ENCODE measurements at places on chromosomes 3 and 15.

DNA sequence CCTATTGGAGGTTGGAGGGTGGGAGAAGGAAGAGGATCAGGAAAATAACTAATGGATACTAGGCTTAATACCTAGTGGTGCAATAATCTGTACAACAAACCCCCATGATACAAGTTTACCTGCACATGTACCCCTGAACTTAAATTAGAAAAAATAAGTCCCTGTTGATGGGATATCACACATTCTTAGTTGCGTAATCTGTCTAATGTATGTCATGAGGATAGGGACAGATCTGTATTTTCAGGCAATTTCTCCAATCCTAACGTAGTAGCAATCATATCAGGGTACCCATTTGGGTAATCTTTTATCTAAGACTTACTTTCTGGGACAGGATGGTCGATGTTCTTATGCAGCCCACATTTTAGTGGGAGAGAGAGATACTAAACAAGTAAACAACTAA, 239.1 kb upstream of the AZI2 start:
- no peak for DNase-seq

DNA sequence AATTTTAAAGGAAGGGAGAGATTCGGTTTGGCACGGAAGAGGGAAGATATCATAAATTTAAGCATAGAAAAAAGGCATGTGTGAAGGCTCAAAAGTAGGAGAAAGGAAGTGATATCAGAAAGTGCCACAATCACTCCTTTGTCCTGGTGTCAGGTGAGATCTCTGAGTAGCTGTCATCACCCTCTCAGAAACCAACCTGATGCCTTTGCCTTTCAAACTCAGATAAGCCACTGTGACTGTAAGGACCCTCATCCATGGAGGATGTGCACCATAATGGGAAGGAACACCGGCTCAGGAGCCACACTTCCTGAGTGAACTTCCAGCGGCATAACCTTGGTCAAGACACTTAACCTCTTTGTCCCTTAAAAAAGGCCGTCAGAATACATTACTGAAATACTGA, 318.7 kb upstream of the SEMA6D start:
- DNase-seq, result no peak

DNA sequence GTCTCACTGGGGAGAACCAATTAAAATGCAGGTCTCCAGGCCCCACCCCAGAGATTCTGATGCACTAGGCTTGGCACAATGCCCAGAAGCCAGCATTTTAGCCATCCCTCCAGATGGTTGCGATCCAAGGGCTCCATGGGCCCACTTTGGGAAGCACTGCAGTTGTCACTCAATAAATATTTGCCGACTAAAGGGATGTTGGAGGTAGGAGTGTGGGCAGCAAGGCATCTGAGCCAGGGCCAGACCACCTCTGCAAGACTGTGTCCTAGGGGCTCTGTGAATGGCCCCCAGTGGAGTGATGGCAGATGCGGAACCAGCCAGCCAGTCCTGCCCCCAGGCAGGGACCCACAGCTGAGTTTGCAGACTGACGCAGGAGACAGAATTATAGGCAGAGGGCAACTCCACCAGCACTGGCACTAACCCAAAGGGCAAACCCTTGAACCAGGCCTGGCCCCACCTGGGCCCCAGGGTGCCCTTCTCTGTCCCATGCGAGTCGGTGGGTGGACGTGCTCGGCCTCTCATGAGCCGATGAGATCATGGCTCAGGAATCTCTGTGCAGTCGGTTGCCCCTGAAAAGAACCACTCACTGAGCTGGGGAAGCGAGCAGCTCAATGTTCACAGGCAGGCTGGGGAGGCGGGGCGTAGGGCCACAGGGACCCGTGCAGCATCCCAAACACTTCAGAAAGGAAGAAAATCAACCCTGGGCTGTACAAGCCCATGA, 49.7 kb downstream of the SEMA5B start:
- no peak for DNase-seq

DNA sequence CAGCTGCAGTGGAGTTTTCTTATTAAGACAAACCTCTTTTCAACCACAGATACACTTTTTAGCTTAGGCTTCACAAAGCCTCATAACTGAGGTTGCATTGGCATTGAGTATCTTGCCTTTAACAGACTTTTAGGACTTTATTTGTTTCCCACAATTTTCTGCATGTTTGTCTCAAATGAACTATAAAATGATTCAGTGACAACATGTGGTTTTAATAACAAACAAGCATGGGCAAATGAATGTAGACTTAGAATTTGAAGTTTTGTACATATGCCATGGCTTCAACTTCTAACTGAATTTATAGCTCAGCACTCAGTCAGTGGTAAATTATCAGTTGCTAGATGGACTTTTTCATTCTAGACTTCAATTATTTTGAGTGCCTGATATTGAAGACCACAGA, 101.6 kb downstream of the SLC25A26 start:
- no peak for DNase-seq

DNA sequence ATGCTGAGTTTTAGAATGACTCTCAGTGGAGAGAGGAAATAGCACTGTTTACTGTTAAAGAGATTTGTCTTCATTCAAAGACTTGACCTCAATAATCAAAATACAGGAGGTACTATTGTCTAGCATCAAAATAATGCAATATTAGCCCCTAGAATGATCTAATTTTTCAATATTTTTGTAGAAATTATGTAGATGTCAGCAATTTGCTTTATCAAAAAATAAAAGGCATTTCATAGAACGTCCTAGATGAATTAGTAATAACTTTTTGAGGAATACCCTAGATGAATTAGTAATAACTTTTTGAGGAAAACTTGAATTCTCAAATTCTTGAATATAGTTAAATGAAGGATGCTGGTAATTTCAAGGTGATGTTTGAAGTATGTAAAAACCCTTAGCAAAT, 1252.1 kb upstream of the CADM2 start:
- DNase-seq, result no peak

- DNase-seq, result no peak
These were observed 147.8 kb downstream of the SLCO3A1 start for GRCh38 chr15:92001307-92001706.

- DNase-seq, result no peak
These were observed 177.5 kb downstream of the GRM7 start for GRCh38 chr3:7038394-7038793.

GRCh38 chr3:102002056-102002455, 152.7 kb downstream of the NFKBIZ start:
- DNase-seq, result no peak

DNA sequence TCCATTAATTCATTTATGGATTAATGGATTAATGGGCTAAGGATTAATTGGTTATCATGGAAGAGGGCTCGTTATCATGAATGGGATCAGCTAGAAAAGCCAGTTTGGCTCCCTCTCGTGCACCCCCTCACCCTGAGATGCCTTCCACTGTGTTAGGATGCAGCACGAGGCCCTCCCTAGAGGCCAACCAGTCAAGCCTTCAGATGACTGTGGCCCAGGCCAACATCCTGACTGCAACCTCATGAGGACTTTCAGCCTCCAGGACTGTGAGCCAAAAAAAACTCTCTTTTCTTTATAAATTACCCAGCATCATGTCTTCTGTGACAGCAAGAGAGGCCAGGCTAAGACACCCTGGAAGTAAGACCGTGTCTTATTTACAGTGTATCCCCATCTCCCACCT, 9.0 kb downstream of the EFCAB12 start:
- DNase-seq, result no peak

DNA sequence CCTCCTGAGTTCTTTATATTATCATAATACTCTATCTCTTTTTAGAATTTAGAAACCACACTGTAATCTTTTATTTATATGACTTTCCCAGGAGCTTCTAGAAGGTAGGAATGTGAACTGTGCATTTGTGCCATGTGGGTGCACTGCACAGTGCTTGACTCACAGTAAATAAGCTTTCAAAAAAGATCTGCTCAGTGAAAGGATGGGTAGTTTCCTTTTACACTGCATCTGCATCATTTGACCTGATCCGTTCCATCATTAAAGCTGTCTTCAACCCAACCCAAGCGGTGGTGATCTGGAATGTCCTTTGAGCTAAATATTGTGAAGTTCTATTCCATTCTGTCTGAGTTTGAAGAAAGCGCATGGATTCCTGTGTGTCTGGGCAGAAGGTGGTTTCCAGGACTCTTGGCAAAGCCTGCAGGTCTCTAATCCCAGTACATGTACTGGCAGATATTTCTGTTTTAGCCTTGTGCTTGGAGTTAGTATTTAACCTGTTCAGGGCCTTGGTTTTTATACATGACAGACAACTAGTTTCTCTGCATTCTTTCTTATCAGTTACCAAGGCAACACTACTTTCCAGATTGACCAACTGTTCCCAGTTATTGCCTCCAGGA, 96.7 kb downstream of the DHX30 start:
- no peak for DNase-seq

- no peak for DNase-seq
These were observed 31.1 kb downstream of the TPM1 start for GRCh38 chr15:63073497-63074172.

- no peak for DNase-seq
These were observed 500 bp downstream of the PARP6 start for GRCh38 chr15:72271895-72272212.

- DNase-seq, result no peak
These were observed 62.3 kb downstream of the CPNE4 start for GRCh38 chr3:131972550-131972949.

DNA sequence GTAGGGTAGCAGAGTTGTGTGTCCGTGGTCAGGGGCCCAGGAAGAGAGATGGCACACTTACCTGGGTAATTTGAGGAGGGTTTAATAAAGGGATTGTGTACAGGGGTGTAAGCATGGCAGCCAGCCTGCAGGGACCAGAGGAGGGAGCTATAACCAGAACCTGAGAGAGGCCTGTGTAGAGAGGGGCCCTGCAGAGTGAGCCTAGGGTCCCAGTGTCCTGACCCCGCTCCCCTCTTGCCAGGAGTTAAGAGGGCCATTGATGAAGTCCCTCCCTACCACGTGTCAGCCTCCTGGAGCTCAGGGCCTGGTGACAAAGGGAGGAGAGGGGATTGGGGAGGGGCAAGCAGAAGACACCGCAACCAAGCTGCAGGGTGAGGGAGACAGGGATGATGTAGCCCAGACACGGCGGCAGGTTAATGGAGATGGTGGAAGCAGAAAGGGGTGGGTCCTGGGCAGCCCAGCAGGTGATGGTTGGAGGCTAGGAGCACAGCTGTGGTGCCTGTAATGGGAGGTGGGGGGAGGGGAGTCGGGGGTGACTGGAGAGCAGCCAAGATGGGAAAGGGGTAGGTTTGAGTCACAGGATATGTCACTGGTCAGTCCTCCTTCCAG, 165.4 kb upstream of the TOPAZ1 start:
- no peak for DNase-seq

GRCh38 chr3:144054766-144055165, 83.1 kb downstream of the DIPK2A start:
- no peak for DNase-seq

DNA sequence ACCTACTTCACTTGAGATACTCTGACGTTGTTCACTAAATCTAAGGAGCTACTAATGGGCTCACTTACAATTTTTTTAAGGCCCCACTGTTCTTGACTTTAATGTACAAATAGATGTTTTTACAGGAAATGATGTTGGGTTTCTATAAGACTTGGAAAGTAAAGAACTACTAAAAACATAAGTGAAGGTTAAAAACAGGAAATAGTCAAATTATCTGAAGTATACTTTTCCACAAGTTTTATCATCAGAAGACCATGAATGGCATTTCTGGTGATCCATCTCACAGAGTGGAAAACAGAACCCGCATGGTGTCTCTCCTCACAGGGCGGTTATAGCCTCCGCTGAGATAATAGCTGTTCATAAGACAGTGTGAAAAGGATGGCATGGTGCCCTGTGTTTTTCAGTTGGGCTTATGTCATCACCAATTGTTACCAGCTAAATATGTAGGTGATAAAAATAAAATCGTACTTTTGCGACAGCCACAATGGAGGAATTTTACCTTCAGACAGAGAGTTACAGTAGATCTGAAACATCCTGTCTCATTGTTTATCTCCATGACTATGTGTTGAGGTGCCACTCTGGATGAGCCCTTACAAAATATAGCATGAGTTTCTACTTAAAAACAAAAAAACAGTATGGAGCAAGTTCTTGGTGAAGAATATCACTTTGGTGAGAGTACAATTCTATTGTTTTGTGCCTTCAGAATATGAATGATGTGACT, 462.4 kb downstream of the RAP2B start:
- DNase-seq, result no peak

DNA sequence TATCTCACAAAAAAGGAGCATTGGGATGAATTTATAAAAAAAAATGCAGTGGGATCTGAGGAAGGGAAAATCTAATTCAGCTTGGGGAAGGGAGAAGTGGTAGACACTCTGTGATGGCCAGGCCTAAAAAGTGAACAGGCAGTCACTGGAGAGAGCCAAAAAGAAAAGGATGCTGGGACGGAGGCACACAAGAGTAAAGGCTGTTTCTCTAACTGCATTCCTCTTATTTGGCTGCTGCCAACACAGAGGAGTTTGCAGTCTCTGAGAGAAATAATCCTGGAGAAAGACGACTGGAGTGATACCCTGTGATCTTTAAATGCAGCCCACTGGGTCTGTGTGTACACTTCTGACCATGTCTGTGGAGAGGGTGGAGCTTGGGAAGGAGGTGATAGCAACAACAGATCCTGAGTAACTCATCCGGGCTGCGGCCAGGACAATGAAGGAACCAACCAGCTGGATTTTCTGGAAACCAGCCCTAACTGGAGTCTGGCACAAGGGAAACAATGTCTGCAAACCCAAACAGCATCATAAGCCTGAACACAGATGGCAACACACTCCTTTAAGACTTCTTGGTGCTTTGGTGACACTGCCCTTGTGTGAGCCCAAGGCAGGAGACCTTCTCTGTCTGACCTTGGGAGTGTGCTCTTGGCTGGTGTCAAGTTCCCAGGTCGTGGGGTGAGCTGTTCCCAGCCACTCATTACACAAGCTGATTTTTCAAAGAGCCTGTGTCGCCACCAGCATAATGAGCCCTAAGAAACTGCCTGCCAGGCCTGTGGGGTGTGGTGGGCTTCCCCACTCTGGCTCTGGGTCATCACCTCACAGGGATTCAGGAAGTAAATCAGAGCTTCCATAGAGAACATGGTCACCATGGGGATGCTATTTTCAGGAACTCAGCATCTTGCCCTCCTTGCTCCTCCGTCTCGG, 8.0 kb downstream of the FYCO1 start:
- no peak for DNase-seq

GRCh38 chr3:185210621-185211142, 43.2 kb downstream of the EHHADH start:
- no peak for DNase-seq

- DNase-seq, result no peak
These were observed 45.4 kb downstream of the CADM2 start for GRCh38 chr3:85004147-85004546.

DNA sequence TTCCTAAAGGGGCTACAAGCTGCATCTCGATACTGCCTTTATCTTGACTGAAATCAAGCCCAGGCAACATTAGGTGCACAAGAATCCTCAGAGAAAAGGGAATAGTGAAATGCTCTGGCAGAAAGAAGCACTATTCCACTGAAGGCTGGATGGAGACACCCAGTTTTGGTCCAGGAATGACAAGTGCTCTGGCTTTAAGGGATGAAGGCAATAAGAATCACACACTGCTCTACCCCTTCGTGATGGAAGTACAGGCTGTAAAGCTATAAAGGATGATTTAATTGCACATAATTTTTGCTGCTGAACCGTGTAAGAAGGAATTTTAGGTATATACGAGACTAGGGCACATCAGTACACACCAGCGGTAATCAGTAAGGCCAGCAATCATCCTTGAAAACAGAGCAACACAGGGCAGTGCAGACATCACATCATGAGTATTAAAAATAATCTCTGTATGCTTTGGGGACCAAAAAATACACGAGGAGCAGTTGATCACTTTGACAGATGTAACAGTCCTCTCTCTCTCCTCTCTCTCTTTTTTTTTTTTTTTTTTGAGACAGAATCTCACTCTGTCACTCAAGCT, 414.6 kb upstream of the TBL1XR1 start:
- no peak for DNase-seq

Measured in activated CD4-positive, CD25-positive, alpha-beta regulatory T cell (primary cell).